HCT116 (cell line): ENCODE measurements at places on chromosomes 4 and X.

DNA sequence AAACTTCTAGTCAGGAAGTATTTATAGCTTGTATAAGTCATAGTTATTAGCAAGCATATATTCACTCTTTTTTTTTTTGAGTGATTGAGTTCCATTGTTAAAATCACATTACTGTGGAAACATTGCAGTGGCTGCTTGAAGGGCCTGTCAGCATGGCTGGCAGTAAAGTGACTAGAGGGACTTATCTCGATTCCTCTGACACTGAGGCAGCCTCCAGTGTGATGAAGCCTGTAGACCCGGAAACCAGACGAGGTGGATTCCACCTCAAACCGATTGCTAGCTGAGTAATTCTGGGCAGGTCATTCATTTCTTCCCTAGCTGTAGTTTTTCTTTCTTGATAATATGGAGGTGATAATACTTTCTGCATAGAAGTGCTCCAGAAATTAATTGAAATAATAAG lies 4.7 kb downstream of the FAM149A start:
- no peak for DNase-seq

GRCh38 chr4:75989846-75990528 lies 758 bp downstream of the SDAD1 start:
- DNase-seq: no peak

DNA sequence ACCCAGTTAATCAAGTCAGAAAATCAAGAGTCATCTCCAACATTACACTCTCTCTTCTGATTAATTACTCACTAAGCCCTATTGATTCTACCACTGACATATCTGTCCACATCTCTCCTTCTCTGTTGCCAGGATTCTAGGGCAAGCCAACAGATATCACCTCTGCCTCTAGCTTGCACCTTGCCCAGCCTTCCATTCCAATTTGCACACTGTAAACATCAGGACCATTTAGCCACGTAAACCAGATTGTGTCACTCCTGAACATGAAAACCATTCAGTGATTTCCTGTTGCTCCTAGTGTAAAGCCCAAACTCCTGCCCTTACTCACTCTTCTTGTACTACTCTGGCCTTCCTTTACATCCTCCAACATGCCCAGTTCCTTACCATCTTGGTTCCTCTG lies 68.0 kb upstream of the PLS3 start:
- DNase-seq: no peak

DNA sequence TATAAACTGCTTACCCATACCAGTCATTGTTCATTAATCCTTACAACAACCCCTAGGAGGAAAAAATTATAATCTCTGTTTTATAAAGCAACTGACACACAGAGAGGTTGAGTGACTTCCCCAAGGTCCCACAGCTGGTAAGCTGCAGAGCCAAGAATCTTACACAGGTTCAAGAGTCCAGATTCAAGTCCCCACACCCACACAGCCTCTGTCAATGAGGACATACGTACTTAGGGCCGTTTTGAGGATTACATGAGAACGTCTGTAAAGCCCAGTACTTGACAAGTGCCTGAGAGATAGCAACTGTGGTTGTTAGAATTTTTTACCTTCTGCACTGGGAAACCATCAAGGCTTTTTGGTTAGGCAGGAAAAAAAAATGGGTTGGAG lies 556 bp upstream of the SLC25A43 start:
- DNase-seq: no peak

DNA sequence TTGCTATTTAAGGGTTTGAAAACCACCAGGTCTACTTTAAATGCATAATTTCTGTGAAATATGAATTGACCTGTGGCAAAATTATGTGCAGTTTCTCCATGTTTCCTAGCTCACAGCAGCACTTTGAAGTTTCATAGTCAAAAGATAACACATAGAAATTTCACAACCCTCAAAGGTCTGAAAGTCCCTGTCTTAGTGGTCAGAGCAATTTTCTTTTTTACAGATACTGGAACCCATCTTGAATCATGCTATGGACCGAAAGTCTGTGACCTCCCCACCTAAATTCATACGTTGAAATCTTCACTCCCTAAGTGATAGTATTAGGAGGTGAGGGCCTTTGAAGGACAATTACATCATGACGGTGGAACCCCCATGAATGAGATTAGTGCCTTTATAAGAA lies 240.4 kb upstream of the BMP3 start:
- no peak for DNase-seq

GRCh38 chr4:20528508-20528907 lies 171.8 kb upstream of the PACRGL start:
- DNase-seq: no peak

DNA sequence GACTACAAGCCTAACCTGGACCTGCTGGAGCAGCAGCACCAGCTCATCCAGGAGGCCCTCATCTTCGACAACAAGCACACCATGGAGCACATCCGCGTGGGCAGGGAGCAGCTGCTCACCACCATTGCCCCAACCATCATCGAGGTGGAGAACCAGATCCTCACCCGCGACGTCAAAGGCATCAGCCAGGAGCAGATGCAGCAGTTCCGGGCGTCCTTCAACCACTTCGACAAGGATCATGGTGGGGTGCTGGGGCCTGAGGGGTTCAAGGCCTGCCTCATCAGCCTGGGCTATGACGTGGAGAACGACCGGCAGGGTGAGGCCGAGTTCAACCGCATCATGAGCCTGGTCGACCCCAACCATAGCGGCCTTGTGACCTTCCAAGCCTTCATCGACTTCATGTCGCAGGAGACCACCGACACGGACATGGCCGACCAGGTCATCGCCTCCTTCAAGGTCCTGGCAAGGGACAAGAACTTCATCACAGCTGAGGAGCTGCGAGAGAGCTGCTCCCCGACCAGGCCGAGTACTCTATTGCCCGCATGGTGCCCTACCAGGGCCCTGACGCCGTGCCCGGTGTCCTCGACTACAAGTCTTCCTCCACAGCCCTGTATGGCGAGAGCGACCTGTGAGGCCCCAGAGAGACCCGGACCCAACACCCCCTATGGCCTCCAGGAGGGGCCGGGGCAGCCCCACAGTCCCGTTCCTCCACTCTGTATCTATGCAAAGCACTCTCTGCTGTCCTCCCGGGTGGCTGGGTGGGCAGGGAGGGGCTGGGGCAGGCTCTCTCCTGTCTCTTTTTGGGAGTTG lies 486.2 kb downstream of the TRAM1L1 start:
- no peak for DNase-seq

DNA sequence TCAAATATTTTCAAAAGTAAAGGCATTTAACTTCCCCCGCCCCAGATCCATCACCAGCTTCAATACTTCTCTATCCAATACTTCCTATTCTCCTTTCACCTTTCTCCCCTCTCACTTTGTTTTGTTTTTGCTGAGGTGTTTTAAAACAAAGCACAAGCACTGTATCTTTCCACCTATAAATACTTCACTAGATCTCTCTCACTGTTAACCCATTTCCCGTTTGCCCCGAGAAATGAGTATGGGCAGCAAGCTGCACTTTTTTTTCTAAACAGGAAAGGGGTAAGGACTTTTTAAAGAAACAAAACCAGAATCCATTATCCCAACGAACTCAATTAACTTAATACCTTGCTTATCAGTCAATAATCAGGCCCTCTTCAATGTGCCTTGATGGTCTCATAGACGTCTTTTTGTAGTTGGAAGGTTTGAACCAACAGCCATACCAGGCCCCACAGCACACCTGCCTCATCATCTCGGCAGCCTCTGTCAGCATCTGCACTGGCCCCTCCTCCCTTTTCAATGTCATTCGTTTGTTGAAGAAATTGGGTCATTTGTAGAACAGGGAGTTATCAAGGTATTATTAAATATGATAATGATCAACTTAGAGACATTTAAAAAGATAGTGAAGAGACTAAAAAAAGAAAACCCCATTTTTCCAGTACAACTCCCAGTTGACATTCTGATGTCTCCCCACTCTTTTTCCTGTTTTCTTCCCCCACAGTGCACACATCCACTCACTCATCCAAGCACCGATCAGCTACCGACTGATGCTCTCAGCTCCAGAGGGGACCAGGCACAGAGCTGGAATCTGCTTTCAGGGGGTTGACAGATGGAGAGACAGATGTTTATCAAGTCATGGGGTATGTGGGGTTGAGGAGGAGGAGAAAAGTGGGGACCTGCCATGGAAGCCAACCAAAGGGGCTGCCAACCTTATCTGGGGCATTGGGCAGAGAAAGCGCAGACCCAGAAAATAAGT lies 25.8 kb downstream of the CRMP1 start:
- DNase-seq: no peak
